ENCODE measurements at places on chromosomes 6 and 20.

- DNase-seq = no peak
Measured at GRCh38 chr20:56417911-56418310, 5.9 kb downstream of the CASS4 start.

- no peak for DNase-seq
Measured at GRCh38 chr6:50831186-50831585, 12.5 kb downstream of the TFAP2B start.

GRCh38 chr6:150008588-150008987, 16.7 kb downstream of the RAET1L start:
- DNase-seq = no peak

DNA sequence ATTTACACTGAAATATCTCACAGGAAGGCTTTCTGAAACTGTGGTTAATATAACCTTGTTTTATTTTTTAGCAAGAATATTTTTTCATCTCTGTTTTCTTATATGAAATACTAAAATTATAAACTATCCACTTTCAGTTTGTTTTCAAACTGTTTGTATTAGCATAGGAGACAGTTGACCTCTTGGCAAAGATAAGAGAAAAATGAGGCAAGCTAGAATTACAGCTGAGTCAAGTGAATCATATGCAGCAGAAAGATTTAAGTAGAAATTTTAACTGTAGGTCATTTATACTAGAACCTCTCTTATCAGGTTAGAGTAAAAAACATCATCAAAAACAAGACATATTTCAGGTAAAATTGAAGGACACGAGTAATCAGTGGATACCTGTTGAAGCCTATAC, 792.6 kb downstream of the PHF3 start:
- no peak for DNase-seq

GRCh38 chr6:14079433-14079832, 38.1 kb upstream of the CD83 start:
- no peak for DNase-seq

Measured in stimulated activated CD4-positive, alpha-beta T cell treated with anti-CD3 and anti-CD28 coated beads, Interleukin-15, amount 100 ng/mL, for 48 hours (primary cell).